Smooth muscle cell of the brain vasculature (primary cell): ENCODE measurements at places on chromosomes 7 and 10.

- DNase-seq, result no peak
Observed at GRCh38 chr7:40822861-40823260, 688.1 kb downstream of the SUGCT start.

DNA sequence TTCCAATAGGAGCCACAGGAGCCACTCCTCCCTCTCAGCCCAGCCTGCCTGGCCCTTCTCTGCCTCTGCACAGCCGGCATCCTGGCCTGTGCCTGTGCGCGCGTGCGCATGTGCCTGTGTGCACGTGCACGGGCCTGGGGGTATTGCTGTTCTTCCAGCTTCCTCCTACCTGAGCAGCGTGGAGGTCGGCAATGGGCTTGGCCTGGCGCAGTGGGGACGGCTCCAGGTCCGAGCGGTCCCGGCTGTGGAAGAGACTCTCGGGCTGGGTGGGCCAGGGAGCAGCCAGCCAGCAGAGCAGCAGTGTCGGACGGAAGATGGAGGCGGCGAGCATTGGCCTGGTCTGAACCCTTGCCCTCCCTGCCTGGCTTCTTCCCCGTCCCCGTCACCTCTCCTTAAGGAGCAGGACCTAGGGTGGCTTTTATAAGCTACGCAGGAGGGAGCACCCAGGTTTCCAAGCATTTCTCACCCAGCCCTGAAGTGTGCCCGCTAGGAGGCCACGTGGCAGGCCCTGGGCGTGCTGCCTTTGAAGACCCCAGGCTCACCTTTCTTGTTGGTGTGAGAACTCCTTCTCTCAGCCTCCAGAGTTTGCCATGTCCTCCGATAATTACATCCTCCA is at the start of gene MMP21:
Gene MMP21 (minus strand): TSS at position 331 of the 616 bp plus-strand sequence. CDS start 0 bp downstream, at position 331.
- no peak for DNase-seq

GRCh38 chr7:103715376-103716120 is 269.5 kb upstream of the SLC26A5 start:
- DNase-seq, result no peak

- no peak for DNase-seq
Observed at GRCh38 chr10:71260622-71261325, 48.4 kb downstream of the UNC5B start.

- no peak for DNase-seq
Observed at GRCh38 chr7:151083071-151083823, at the start of gene TMUB1. TSS of gene TMUB1 (minus strand) at chr7:151083493. CDS start at chr7:151082563, 930 bp downstream.

- no peak for DNase-seq
Observed at GRCh38 chr7:157292770-157293412, 43.9 kb upstream of the DNAJB6 start.

DNA sequence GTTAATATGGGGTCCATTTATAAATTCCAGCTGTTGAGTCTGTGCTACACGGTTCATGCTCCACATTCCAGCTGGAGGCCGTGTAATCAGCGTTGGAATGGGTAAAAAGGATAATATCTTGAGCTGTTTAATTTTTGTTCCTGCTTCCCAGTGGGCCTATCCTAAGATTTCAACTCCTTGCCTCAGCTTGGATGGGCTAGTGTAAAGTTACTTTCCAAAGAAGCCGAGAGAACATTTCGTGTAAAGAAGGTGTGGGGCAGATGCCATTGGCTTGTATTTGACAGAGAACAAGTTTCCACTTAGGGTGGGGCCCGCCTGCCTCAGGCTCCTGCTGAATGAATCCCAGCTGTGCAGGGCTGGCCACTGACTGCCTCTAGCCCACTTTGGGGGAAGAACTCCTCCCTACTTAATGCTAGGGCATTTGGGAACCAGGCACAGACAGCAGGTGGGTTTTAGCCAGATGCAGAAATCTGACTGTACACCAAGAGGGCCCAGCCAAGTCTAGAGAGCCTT is 125.9 kb upstream of the LYZL2 start:
- DNase-seq, result no peak

DNA sequence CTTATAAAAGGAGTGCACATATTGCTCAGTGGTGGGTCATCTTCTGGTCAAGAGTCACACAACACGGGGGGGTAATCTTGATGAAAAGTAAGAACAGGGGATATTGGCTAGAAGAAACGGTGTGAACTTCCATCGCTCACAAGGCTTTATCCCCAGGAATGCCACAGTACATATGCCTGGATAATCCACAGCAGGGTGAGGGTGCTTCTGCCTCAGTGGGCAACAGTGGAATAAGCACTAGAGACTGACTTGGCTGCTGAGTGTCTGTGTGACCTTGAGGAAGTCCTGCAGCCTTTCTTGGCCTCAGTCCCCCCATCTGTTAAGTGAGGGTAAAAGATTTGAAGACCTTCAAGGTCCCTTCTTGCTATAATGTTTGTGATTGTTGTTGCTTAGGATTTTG is 44.9 kb upstream of the SHH start:
- DNase-seq, result no peak

DNA sequence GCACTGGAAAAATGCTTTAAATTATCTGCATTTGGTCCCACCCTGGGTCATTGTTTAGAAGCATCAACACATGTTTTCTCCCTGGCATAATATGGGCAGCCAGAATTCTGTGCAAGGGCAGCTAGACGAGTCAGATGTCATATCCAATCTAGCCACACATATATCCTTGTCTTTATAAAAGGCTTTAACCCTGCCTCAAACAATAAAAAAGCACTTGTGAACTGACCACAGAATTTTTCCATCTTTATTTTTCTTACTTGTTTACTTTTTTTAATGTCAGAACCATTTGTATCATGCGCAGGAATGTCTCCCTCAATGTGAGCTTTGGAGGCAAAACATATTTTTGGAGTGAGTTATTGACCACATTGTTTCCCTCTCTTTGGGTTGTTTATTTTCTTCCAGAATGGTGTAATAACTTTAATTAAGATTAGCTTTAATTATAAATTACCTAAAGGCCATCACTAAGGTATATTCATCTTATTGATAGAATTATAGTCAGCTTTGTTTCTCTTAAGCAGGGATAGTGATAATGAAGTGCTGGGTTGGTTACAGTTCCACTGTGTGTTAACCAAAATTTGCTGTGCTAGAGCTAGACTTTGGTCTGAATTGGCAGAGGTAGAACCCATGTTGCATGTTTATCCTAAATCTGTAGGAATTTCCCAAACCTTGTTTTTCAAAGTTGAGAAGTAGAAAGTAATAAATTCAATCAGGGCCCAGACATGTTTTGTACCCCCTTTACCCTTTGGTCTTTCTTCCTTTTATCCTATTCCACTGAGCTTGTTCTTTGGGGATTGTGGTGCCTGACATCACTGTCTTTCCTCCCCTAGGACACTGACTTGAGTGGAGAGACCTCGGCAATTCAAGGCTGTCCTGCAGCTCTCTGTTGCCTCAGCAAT is 1078.4 kb downstream of the KCNMA1 start:
- no peak for DNase-seq

DNA sequence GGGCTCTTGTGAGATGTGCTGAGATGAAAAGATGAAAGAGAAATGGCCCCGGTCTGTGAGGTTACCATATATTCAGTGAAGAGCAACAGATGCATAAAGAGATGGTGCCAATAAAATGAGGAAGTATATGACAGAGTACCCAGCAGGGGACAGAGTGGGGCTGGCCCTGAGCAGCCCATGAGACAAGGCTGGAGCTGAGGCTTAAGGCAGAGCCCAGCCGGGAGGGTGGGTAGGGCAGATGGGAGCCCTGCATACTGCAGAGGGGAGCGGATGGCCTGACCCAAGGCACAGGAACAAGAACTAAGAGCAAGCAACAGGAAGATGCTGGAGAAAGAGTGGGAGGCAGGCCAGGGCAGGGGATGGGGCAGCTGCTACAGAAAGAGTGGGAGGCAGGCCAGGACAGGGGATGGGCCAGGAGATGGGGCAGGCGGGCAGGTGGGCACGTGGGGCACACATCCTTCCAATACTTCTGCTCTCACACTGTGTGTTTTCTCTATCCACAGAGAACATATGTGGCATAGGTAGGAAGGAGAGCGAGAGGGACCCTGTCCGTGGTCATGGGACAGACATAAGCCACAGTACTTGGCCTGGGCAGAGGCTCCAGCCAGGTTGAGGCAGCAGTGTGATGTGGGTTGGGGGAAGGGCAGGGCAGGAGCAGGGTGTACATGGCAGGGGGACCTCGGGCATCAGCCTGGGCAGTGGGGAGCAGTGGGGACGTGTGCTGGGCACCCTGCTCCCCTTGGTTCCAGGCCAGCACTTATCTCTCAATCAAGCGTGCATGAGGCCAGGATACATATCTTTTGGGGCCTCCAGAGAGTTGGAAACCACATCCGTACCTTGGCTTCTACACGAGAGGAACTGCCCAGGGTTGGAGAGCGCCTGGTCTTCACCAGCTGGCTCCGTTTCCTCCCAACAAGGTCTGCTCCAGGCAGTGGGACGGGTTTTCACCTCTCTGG is 91.6 kb upstream of the IKZF1 start:
- DNase-seq, result no peak

DNA sequence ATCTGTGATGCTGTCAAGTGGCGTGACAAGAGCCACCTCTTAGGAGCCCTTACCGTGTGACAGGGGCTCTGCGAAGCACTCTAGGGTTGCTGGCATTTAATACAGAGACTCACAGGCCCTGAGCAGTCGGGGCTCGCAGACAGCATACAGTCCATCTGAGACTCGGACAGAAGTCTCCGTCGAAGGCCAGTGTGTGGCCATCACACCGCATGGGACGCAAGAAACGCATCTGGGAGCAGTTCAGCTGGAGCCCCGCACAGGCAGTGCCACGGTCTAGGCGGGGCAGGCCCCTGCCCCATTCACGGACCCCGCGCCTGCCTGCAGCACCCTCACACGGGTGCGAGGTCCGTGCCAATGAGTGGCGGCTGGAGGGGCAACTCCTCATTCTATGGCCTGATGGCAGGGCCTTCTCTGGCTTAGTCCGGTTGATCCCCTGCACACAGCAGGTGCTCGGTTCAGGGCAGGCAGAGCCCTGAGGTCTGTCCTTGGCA is 33.6 kb downstream of the IQCE start:
- DNase-seq, result no peak

DNA sequence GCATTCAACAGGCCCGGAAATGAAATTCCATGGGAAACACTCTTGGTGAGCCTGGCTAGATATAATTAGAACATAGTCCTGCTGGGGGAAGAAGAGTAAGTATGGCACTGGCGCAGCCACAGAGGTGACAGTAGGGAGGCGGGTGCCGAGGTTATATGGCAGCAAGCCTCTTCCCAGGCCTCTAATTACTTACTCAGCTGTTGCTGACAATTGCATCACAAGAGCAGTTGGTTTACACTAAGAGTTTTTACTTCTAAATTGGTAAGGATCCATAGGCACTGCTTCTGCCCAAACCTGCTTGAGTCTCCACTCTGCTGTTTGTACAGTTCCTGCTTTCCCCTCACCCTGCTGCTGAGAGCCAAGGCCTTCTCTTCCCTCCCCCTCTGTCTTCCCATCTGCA is 93.3 kb upstream of the DUSP5 start:
- no peak for DNase-seq

GRCh38 chr7:149285603-149286002 is 23.6 kb downstream of the ZNF783 start:
- no peak for DNase-seq

DNA sequence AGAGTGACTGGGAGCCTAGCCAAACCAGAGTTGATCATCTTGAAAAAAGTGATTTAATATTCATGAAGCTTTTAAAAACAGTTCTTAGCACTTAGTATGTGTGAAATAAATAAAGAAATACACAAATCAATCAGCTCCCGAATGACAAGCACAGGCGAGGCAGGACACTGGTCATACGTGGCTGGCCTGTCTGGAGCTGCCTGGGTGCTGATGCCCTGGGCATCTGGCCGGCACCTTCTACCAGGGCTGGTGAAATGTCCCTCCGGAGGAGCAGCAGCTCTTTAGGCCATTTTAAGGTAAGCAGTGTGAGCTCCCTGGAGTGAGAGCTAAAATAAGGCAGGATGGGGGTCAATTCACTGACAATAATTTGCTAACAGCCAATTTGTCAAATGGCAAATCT is 23.7 kb downstream of the IL15RA start:
- no peak for DNase-seq

- DNase-seq, result peak; percentile 28
Observed at GRCh38 chr7:142420554-142421362, 162.9 kb upstream of the PRSS58 start.

GRCh38 chr7:81776948-81777630 is 7.2 kb upstream of the HGF start:
- DNase-seq, result no peak

GRCh38 chr10:78779339-78779955 is 289.3 kb upstream of the ZMIZ1 start:
- no peak for DNase-seq

- DNase-seq, result no peak
Observed at GRCh38 chr10:3237530-3237929, 64.9 kb upstream of the PITRM1 start.

GRCh38 chr10:97574374-97575126 is 2.0 kb downstream of the ANKRD2 start:
- no peak for DNase-seq

DNA sequence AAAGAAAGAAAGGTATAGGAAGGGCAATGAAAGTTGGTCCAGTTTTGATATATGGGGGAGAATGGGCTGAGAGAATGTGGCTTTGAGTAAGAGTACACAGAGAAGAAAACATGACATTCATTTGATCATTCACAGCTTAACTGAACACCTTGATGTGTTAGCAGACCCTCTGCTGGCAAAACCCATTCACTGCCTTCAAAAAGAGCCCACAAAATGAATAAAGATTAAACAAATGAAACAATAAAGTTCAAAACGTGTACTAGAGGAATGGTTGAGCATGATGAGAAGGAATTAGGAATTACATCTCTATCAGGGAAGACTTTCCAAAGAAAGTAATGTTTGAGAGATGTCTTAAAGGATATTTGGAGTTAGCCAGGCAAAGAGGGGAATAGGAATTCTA is 2.1 kb downstream of the WEE2 start:
- DNase-seq, result no peak

- DNase-seq, result no peak
Observed at GRCh38 chr7:2646680-2647571, 15.1 kb downstream of the TTYH3 start.

DNA sequence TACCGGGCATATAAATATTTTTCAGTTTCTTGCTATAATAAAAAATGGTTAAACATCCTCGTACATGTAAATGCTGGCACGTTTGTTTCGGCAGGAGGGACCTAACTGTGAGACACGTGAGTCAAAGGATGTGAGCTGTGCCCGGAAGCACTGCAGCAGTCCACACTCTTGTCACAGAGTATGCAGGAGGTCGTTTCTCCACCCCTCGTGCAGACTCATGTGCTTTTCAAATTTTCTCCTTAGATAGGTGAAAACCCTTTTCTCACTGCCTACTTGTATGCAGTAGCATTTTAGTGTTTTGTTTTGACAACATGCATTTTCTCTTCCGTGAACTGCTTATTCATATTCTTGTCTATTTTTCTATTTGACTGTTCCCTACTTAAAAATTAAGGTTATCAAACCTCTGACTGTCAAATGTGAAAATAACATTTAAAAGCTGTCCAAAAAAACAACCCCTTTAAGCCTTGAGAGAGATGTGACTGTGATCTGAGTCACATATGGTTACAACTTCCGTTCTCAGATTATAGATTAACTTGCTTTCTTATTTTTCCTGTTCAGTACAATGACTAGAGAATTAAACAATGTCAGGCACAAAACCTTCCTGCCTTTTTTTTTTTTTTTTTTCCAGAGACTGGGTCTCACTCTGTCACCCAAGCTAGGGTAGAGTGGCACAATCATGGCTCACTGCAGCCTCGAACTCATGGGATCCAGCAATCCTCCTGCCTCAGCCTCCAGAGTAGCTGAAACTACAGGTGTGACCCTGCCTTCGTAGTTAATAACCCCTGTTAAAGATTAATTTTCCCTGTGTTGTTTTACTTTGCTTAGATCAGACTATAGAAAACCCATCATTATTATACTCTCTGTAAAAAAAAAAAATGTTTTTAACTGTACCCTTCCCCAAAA is 45.1 kb downstream of the DPY19L1 start:
- peak; percentile 17 for DNase-seq

GRCh38 chr7:118039963-118040489 is 143.9 kb upstream of the LSM8 start:
- no peak for DNase-seq
